T-helper 22 cell (primary cell): ENCODE measurements at places on chromosomes 3 and 15.

GRCh38 chr3:85709346-85709892 is 750.6 kb downstream of the CADM2 start:
- no peak for DNase-seq

DNA sequence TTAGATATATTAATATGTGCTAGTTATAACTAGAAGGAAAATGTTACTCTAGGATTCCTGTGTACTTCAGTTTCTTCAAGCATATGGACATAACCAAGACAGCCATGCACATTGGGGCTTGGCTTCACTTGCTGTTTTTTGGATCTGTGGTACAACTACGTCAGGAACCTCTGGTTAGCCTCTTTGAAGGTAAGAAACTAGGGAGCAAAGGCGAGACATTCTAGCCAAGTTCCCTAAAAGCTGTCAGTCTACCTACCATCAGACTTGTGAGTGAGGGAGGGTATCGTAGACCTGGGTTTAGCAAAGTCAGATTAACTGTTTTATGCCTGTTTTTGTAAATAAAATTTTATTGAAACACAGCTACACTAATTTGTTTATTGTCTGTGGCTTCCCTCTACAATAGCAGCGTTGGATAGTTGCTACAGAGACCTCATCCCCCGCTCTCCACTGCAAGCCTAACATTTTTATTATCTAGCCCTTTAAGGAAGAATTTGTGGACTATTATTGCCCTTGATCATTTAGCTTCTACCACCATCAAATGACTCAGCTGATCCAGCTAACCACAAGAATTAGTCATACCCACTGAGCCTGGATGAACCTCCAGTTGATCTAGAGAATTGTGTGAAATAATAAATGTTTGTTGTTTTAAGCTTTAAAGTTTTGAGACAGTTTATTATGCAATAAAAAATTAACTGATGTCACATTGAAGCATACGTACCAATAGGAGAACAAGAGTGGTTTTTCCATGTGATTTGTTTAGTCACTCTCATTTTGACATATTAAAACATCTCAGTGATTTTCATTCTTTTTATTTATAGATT is 58.1 kb downstream of the RSRC1 start:
- no peak for DNase-seq

DNA sequence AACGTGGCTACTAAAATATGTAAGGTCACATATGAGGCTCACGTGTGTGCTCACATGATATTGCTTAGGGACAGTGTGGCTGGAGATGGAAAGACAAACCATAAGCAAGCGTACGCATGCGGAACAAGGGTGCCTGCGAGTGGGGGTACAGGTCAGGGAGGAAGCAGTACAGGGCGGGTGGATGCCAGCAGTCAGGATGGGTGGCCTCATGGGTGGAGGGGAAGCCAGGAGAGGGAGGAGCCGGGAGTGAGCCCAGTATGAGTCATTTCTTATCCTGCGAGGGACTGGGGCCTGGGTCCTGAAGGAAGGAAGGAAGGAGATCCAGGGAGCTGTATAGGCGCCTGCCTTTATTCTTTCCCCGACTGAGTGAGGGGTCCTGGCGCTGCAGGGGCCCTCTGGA is 42.0 kb upstream of the CGNL1 start:
- no peak for DNase-seq

GRCh38 chr15:62059108-62059815 is 985 bp downstream of the VPS13C start:
- DNase-seq = no peak

DNA sequence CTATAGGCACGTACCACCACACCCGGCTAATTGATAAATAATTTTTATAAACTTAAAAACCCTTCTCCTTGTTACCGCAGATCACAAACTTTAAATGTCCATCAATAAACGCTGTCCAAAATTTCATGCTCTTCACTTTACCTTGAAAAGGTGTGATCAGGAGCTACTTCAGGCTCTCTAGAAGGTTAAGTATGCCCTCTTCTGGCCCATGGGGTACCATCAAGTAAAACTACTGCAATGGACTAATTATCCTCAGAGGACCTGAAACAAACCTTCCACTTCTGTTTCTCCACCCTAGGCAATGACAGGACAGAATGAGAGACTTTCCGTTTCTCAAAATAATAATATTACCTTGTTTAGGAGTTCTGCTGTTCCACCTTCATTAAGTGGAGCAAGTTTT is 9.2 kb downstream of the LZTFL1 start:
- no peak for DNase-seq

GRCh38 chr3:53700441-53700840 is 145.8 kb downstream of the CHDH start:
- DNase-seq = no peak
